ENCODE measurements at places on chromosomes 5 and 9. TPM values are rescaled to one million over a fixed set of nuclear protein-coding genes. Genes with fewer than 3 reads are reported as not detected.

The CSF2 gene
- not detected for total RNA-seq

The DNAH5 gene
- 0.34 TPM for total RNA-seq

GRCh38 chr5:124698770-124699169 is 47.7 kb downstream of the ZNF608 start:
- H3K27me3 ChIP-seq: no peaks in the 10 kb centered on the region
- peaks cover 71% of the 10 kb centered on the region for H3K4me1 ChIP-seq
- peaks cover 10% of the 10 kb centered on the region for H3K36me3 ChIP-seq
- DNase-seq: no peak
- peak overlapping the region; percentile 53 for H3K27ac ChIP-seq

DNA sequence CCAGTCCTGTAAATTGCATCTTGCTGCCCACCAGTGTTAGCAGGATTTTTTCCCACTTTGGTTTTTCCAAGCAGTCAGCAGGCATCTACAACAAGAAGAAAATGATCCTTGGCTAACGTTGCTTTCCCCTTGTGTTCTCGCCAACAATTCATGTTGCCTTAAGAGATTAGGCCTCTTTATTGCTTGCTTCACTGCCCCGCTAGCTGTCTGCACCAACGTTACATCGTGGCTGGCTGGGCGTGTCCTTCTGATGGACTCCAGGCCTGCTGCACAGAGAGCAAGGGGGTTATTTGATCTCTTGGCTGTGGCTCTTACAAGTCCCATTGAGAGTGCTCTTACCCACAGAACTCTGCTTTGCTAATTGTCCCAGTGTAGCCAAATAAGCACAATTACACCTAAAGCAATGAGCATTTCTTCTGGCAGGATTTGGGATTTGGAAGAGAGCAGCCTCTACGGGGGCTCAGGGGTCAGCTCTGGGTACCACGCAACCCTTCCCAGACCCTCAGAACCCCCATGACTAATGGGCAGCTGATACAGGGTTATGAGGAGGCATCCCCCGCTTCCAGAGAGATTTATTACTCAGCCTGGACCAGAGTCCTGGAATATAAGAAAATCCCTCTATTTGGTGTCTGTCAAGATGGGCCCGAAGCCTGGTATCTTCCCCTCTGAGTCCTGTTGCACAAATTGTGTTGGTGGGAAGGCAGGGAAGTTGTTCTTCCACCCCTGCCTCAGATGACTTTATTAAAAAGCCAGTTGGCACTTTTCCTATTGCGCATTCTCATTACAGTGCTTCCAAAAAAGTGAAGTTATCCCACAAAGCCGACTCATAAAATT is 17.6 kb downstream of the DCANP1 start:
- DNase-seq: no peak
- no peaks in the 10 kb centered on the region for H3K27me3 ChIP-seq
- H3K36me3 ChIP-seq: peaks cover 2% of the 10 kb centered on the region
- peaks cover 22% of the 10 kb centered on the region for H3K4me1 ChIP-seq
- no peak overlapping the region for H3K4me3 ChIP-seq

- no peak overlapping the region for H3K4me3 ChIP-seq
- H3K27ac ChIP-seq: no peak overlapping the region
- peaks cover 8% of the 10 kb centered on the region for H3K4me1 ChIP-seq
- no peaks in the 10 kb centered on the region for H3K36me3 ChIP-seq
Observed at GRCh38 chr5:107930092-107930491, 259.4 kb upstream of the EFNA5 start.

Measured in mesothelial cell of epicardium (in vitro differentiated cells).